ENCODE measurements at places on chromosomes 16 and 17.
A peak's percentile ranks its signal among the peaks of the same experiment; 100 is the strongest.

- no peak for DNase-seq
These were observed 27.8 kb downstream of the SLC6A4 start for GRCh38 chr17:30207655-30208054.

GRCh38 chr17:72811976-72812687 is 280.4 kb downstream of the SLC39A11 start:
- DNase-seq: no peak

- no peak for DNase-seq
These were observed 83.6 kb upstream of the NKD1 start for GRCh38 chr16:50464325-50465290.

GRCh38 chr17:21816592-21817567 is 124.6 kb downstream of the KCNJ18 start:
- DNase-seq: no peak

GRCh38 chr16:69286941-69287713 is 24.0 kb upstream of the VPS4A start:
- DNase-seq: peak; percentile 18

GRCh38 chr16:69937465-69937951 is 13.6 kb upstream of the CLEC18A start:
- no peak for DNase-seq

GRCh38 chr17:79463421-79464317 is 147.2 kb downstream of the RBFOX3 start:
- DNase-seq: no peak

- no peak for DNase-seq
These were observed 744.7 kb upstream of the GOT2 start for GRCh38 chr16:59478838-59479237.

- DNase-seq: no peak
These were observed 143.3 kb upstream of the AXIN2 start for GRCh38 chr17:65704731-65705130.

GRCh38 chr17:32993977-32994376 is 2.3 kb downstream of the SPACA3 start:
- DNase-seq: no peak

DNA sequence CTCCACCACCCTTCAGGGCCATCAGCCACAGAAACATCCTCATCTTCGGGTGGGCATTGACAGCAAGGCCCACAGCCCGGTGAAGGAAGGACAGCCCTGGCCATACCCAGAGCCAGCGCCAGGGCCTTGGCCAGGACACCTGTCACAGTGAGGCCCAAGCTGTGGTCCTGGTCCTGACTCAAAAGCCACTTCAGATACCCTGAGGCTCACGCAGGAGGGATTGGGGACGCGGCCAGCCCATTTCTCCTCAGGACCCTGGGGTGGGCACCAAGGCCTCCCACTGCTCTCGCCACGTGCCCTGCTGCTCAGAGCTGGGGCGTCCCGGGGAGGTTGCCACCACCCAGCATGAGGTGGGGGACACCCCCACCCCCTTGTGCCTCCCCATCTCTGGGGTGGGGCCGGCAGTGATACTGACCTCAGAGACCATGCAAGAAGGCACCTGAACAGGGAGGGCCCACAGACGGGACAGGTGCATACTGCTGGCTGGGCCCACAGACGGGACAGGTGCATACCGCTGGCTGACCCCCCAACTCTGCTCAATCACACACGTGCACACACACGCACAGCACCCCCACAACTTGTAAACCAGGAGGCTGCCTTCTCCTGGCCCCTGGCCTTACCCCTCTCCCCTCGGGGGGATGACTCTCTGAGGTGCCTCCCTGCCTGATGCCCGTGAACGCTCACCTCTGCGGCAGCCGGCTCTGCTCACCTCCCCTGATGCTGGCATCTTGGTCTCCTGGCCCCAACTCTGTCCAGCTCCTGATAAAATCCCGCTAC is 14.2 kb downstream of the SLC7A5 start:
- no peak for DNase-seq

DNA sequence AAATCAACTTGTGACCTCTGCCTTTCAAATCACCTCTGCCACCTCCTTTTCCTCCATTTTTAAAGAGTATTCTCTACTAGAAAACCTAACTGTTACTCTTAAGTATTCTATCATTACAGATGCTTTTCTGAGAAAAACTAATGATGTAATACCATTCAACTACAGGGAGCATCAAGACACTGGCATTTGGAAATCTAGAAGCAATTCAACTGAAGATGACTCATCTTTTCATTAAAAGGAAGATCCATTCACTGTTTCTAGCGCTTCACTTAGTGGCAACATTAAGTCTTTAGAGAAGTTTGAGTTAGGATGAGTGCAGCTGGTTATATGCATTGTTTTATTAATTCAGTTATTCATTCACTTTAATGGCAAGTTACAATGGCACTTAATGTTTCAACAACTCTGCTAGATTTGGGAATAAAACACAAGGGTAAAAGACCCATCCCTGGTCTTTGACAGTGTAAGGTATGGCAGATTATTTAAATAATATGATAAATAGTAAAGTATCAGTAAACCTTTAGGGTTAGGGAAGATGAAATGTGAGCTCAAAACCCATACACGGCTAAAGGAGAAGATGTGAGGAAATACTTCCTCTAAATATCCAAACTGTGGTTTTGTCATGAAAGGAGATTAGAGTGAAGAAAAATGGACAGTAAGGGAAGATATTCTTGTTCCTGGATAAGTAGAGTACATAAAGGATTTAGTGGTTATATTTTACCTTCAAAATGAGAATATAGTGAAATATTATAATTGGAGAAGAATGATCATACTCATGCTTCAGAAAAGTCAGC is 61.7 kb downstream of the KCNJ2 start:
- DNase-seq: no peak

GRCh38 chr16:6777624-6778023 is 555.0 kb upstream of the RBFOX1 start:
- DNase-seq: no peak

DNA sequence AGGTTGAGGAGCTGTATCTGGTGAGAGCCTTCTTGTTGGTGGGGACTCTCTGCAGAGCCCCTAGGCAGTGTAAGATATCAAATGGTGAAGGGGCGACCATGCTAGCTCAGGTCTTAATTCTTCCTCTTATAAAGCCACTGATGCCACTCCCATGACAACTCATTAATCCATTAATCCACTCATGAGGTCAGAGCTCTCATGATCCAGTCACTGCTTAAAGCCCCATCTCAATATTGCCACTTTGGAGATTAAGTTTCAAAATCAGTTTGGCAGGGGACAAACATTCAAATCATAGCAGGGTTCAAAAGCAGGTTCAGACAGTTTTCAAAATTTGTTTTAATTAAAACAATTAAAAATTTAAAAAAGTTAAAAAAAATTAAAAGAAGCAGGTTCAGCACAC is 13.1 kb upstream of the SPECC1 start:
- DNase-seq: no peak

GRCh38 chr17:301681-302299 is 50.8 kb downstream of the RPH3AL start:
- DNase-seq: no peak

DNA sequence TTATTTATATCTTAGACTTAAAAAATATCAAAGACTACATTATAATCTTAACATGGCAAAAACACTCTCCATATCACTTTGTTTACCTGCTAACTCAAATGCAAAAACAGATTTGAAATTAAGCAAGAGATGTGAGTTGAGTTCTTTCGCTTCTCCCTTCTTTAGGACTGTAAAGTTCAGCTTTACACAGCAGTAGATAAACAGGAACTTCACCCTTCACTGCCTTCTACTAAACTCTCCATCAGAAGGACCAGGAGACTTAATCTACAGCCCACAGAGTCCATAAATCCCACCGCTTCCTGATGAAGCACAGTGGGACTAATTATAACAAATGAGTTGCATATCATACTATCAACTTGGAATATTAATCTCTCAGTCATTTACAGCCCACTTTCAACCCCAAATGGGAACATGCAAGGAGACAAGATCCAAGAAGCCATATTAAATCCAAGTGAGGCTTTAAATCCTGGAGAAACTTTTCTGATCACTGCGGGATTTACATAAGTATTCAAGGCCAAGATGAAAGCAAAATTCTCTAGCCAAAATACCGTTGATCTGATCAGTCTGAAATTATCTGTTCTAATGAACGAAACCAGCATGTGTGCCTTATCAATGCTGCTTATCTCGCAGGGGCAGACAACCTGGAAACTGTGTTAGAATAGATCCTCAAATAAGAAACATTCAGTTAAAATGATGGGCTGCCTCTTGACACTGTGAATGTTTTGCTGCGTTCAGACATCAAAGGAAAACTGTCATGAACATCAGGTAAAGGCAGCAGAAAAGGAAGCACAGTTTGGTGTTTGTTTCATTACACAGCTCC is 1.6 kb downstream of the AMFR start:
- no peak for DNase-seq

GRCh38 chr16:87471278-87472141 is 21.3 kb downstream of the ZCCHC14 start:
- no peak for DNase-seq

All from neuronal stem cell (in vitro differentiated cells).